ENCODE measurements at places on chromosomes 6 and 20.
A peak's percentile ranks its signal among the peaks of the same experiment; 100 is the strongest.

GRCh38 chr6:54892831-54893230, 46.3 kb downstream of the FAM83B start:
- DNase-seq, result no peak

DNA sequence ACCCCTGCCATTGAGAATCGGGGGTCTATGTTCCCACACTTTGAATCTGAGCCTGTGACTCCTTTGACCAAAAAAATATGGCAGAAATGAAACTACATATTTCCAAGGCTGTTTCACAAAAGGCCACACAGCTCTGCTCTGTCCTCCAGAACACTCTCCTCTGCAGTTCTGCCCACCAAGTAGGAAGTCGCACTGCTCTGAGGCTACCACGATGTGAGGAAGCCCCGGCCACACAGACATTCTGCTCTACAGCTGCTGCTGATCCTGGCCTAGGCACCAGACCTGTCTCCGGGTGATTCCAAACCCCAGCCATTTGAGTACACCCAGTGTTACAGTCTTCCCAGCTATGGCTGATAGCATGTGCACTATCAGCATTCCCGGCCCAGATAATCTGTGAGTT, 85.1 kb downstream of the LYRM4 start:
- no peak for DNase-seq

DNA sequence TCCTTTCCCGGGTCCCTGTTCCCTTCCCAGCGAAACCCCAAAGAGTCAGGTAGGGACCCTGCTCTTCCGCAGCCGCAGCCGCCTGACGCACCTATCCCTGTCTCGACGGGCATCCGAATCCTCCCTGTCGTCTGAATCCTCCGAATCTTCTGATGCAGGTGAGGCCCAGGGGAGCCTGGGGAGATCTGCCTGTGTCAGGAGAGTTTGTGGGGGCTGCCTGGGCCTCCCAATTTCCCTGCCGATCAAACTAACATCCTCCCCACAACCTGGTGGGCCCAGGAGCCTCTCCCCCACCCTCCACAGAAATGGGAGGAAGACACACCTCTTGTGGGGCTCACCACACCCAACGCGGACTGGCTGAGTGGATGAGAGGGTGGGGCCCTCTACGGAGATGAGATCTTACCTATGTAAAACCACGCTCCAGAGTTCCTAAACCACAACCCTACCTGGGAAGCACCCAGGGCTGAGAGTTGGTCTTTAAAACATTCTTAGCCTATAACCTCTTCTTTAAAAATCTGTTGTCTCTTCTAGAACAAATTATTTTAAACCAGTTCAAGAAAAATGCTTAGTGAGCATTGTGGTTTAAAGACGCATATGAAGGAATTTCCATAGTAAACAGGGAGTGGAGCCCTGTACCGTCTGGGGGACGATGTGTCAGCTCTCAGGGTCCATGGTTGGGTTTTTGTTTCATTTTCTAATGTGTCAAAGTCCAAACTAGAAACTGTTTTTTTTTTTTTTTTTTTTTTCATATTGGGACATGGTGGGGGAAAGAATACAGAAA, 1.7 kb downstream of the CDC25B start:
- DNase-seq, result peak; percentile 58

DNA sequence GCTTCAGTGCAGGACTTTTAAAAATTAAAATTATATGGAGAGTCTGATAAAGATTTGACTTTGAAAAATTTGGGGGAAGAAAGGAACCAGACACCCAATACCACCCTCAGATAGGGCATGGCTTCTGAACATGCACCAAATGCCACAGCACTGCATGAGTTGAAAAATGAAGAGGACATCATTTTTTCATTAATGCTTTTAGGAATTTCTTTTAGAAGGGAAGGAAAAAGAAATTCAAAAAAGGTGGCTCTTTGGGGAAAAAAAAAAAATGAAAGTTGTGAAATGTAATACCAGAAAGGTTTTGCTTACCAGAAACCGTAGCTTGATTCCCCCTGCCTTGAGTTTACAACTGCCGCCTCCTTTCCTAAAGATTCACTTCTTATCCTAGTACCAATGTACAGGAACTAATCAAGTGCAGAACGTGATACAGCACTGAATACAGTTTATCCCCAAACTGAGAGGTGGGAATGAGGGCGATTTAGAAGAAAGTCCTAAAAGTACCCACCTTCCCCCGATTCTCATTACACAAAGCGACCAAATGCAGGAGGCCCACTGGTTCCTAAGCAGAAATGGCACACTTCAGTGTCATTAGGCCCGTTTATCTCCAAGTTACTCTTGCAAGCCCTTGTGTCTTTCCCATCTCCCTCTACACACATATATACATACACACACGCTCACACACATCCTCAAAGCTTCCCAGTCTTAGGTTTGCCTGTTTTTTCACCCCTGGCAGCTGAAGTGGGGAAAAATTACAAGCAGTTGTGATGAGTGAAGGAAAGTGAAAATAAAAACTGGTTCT, 2.8 kb downstream of the PPP1R10 start:
- DNase-seq, result no peak

GRCh38 chr20:33624399-33624798, 37.7 kb upstream of the C20orf144 start:
- DNase-seq, result no peak

DNA sequence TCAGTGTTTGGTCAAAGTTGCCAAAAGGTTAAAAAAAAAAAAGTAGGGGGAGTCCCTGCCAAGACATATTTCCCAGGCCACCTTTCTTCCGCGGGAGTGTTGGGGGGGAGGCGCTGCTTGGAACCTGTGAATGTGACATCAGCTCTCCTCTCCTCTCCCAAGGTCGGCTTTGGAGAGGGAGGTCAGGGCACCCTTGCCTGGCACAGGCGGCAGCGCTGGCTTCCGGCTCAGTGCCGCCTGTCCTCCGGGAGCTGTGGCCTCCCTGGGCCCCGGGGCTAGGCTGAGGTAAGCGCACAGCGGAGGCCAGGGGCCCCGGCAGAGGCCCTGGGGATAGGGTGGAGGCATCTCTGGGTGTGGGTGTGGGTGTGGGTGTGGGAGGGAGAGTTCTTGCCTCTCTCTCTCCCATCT, 1.9 kb upstream of the EDN1 start:
- no peak for DNase-seq

- no peak for DNase-seq
Measured at GRCh38 chr20:46007671-46008070, 1.0 kb upstream of the MMP9 start.

- no peak for DNase-seq
Measured at GRCh38 chr6:19478992-19479391, 358.2 kb upstream of the ID4 start.

DNA sequence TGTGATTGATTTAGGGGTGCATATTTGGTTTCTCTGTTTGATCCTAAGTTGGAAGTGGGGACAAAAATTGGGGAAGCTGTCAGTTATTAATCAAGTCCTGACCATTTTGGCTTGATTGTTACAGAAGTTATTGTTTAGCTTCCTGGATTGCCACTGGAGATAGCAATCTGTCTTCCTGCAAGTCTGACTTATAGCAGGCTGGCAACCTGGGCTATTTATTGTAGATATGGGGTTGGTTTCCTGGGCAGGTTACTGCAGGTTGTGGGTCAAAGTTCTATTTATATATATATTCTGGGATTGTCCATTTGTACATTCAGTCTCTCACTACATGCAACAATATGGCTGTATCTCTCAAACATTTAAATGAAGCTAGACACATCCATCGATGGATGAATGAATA, 17.8 kb downstream of the KCNS1 start:
- no peak for DNase-seq

DNA sequence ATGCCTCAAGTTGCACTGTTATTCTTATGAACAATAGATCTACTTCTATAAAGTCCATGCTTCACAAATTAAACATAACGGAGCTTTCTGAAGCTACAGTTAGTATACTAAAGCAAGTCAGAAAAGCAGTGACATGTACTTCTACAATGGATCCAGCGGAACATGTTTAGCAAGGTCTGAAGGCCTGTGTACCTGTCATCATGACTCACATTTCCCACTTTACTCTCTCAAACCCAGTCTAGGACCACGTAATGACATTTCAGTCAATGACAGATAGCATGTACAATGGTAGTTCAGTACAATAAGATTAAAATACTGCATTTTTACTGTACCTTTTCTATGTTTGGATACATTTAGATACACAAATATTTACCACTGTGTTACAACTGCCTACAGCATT, 132.1 kb downstream of the MMS22L start:
- no peak for DNase-seq

DNA sequence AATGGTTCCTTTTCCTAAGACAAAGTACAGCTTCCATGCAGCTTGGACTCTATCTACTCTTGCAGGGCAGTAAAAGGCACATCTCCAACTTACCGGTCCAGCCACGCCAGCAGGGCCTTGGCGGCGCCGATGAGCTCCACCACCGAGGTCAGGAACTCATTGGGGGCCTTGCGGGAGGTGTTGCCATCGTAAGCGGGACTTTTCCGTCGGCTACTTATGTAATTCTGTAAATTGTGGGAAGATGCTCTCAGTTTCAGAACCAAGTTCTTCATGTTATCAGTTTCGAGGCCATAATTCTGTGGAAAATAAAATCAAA, 68.5 kb downstream of the CNKSR3 start:
- no peak for DNase-seq

DNA sequence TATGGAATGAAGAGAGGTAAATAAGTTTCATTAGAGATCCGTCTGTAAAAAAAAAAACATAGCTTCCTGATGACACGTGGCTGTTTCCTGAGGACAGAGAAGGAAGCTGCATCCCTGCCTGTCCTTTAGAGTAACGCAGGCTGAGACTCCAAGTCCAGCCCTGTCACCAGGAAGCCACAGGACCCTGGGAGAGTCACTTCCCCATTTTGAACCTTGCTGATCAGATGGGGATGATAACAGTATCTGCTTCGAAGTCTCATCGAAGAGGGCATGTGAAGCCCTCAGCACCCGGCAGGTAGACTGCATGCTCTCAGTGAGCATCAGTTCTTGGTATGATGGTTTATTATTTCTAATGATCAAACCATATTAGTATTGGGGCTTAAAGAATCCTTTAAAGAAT, 139.1 kb upstream of the KCNG1 start:
- no peak for DNase-seq

- no peak for DNase-seq
Measured at GRCh38 chr6:109315341-109316110, 66.7 kb downstream of the CD164 start.

DNA sequence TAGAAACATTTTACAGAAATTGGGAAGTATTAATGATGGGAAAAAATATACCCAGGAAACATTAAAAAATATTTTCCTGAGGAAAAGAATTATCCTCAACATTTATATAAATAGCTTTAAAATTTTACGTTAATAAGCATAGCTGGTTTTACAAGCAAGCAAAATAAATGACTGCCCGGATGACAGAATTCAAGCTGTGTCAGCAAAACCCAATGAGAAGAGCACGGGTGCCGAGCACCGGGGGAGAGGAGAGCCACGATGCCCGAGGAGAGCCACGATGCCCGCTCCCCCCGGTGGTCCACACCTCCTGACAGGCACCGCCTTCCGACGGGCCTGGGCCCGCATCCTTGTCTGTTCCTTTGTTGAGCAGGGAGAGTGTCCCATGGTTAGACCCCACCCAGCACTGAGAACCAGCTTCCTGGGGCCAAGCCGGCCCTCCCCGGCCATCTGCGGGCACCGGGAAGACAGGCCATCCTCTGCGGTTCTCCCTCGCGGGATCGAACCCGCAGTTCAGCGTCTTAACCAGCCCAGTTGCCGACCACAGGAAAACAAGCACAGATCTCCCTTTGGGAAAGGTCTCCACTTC, 63.3 kb upstream of the PDE10A start:
- DNase-seq, result no peak

DNA sequence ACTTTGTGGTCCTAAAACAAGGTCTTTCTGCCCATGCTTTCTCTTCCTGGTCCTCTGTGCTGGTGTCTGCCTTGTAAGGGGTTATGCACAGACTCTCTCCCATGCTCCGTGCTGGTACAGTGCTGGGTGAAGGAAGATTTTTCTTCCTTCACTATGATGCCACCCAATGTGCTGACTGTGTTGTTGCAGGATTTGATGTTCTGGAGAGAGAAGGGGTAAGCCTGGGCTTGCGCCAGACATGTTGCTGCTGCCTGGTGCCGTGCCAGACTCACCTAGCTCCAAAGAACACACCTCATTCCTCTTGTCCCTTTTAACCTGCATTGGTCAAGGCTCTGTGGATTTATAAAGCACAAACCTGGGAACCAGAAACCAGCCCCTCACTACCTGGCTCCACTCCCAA, 28.4 kb upstream of the ARMH2 start:
- no peak for DNase-seq

DNA sequence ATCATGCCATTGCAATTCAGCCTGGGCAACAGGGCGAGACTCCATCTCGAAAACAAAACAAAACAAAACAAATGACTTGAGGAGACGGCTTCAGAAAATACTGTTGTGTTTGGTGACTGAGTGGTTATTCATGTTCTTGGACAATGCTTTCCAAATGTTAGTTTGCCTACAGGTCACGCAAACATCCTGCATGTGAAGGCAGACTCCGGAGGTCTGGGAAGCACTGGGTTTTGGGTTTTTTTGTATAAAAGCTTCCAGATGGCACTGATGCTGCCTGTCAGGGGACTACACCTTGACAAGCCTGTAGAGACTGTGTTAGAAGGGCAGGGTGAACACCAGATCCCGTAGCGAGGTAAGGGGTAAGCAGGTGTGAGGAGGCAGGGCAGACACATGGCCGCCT, 81.7 kb downstream of the THBS2 start:
- no peak for DNase-seq

- DNase-seq, result peak; percentile 11
Measured at GRCh38 chr6:75201901-75202672, 3.8 kb downstream of the COL12A1 start.

GRCh38 chr20:33400812-33401183, 521 bp downstream of the CDK5RAP1 start:
- DNase-seq, result no peak

DNA sequence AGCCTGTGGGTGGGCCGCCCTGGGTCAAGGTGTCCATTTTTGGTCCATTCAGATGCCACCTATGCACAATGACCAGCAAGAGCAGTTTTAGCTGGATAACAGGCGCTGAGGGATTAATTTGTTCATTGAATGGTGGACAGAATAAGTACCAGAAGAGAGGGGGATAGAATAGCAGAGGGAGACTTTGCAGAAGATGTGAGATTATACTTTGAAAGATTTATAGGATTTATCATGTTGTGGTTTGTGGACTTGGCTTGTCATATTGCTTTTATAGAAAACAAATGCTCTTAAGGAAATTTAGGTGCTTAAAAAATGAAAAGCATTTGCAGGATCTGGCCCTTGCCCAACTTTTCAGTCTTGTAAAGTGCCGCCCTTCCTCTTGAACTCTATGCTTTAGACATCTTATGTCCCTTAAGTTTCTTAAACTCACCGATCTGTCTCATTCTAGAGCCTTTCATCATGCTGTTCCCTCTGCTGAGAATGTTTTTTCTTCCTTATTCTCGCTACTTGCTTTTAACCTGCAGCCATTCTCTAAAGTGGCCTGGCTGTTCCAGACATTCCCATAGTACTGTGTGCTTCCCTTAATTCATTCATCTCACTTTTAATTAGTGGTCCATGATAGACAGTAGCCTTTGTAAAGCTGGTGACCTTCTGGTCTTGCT, 42.5 kb downstream of the CD109 start:
- DNase-seq, result no peak

GRCh38 chr6:109165392-109165974, 70.2 kb downstream of the CEP57L1 start:
- DNase-seq, result no peak

- DNase-seq, result no peak
Measured at GRCh38 chr6:56742122-56742791, 99.6 kb upstream of the DST start.

All from stimulated activated CD4-positive, alpha-beta T cell treated with anti-CD3 and anti-CD28 coated beads, Interleukin-2, amount 100 ng/mL, for 24 hours (primary cell).